ENCODE measurements at places on chromosomes 7 and 10. TPM values are rescaled to one million over a fixed set of nuclear protein-coding genes. Genes with fewer than 3 reads are reported as not detected.

GRCh38 chr10:64458306-64458705, 937.1 kb downstream of the REEP3 start:
- H3K36me3 ChIP-seq, result no peaks in the 10 kb centered on the region
- no peak overlapping the region for H3K27ac ChIP-seq
- H3K27me3 ChIP-seq, result no peaks in the 10 kb centered on the region
- H3K4me3 ChIP-seq, result no peak overlapping the region

The MPP7 gene
- 1.9 TPM for polyA plus RNA-seq

- H3K4me1 ChIP-seq, result no peaks in the 10 kb centered on the region
- no peaks in the 10 kb centered on the region for H3K36me3 ChIP-seq
- peak overlapping the region; percentile 79 for H3K4me3 ChIP-seq
- H3K27me3 ChIP-seq, result peaks cover 26% of the 10 kb centered on the region
- H3K27ac ChIP-seq, result no peak overlapping the region
These were observed 476 bp upstream of the RET start for GRCh38 chr10:43076311-43076875.

GRCh38 chr7:94389381-94389780, 5.3 kb upstream of the COL1A2 start:
- no peak overlapping the region for H3K27ac ChIP-seq
- H3K36me3 ChIP-seq, result no peaks in the 10 kb centered on the region
- no peak for DNase-seq
- H3K4me1 ChIP-seq, result peaks cover 8% of the 10 kb centered on the region

DNA sequence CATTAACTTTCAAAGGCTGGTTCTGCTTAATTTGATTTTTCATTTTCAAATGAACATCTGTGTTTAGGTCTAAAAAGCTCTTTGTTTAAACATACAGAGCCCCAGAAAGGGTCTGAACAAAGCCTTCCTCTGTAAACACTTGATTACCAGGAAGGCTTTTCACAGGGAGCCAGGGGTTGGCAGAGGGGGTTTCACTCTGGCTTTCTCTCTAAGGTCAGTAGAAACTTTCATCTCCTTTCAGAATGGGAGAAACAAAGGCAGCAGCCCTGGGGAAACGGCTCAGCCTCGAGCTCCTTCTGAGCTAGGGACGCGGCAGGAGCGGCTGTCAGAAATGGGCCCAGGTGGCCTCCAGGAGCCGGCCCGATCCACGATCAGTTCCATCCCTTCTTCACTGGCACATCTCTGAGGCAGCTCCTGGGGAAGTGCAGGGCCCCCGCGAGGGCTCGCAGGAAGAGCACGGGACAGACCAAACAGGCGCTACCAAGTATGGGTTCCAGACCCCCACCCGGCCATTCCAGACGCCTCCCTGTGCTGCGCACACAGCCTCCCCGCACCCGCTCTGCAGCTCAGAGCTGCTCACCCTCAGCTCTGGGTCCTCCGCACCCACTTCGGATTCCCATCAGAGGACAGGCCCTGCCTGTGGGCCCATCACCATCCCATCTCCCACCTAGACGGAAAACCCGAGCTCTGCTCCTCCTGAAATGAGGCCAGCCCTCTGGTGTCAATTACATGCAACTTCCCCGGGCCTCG, 124.1 kb downstream of the MAD1L1 start:
- H3K4me3 ChIP-seq, result no peak overlapping the region
- no peaks in the 10 kb centered on the region for H3K27me3 ChIP-seq
- H3K27ac ChIP-seq, result no peak overlapping the region
- peaks cover 41% of the 10 kb centered on the region for H3K4me1 ChIP-seq
